ENCODE measurements at places on chromosomes 7 and 10.

DNA sequence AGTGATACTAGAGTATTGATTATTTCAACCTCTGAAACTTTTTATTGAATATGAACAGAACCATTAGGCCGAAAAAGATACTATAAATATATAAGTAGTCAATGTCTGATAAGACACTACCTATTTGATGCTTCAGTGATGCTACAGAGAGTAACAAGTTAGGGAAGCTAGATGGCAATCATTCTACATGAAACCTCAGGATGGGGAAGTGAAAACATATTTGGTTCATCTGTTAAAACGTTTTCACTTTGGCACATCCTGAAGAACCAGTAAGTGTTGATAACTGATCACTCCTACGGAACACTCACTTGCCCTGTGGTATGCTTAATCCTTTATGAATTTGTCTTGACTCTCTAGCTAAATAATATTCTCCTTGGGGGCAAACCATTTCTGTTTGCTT lies 1064.9 kb downstream of the NXPH1 start:
- no peak for DNase-seq

- no peak for DNase-seq
These were observed 174.7 kb upstream of the TNRC18 start for GRCh38 chr7:5598261-5598761.

- DNase-seq = no peak
These were observed 31.1 kb upstream of the GOLGA7B start for GRCh38 chr10:97818572-97818971.

GRCh38 chr7:30142710-30143109 lies 7.9 kb downstream of the MTURN start:
- no peak for DNase-seq

All from CD8-positive, alpha-beta T cell (primary cell).